PC-3 (cell line): ENCODE measurements at places on chromosomes 16 and 17.
A peak's percentile ranks its signal among the peaks of the same experiment; 100 is the strongest.

GRCh38 chr16:50657241-50657640, 23.9 kb downstream of the SNX20 start:
- DNase-seq: no peak
- no peaks in the 10 kb centered on the region for H3K4me1 ChIP-seq
- no peaks in the 10 kb centered on the region for H3K27me3 ChIP-seq
- H3K36me3 ChIP-seq: no peaks in the 10 kb centered on the region
- no peak overlapping the region for H3K27ac ChIP-seq
- no peak overlapping the region for H3K4me3 ChIP-seq

DNA sequence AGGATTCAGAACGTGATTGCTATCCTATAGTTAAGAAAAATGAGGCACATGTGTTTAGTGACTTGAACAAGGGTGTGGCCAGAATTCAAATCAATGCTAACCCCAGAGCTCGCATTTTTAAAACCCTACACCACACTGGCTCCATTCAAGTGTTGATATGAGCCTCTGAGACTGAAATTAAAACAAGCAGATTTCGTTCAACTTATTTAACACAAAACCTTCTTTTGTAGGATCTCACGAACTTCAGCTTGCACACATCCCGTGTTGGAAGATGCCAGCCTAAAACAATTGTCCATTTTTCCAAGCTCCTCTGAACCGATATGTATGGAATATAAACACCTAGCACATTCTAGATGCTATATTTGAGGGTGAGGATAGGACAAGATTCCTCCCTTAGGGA, 231.0 kb upstream of the IRX5 start:
- no peak for DNase-seq
- 0 out of 2 replicates have a peak, but pooled peaks cover 2% of the 10 kb centered on the region for H3K27me3 ChIP-seq
- no peak overlapping the region for H3K4me3 ChIP-seq
- H3K4me1 ChIP-seq: no peaks in the 10 kb centered on the region
- no peaks in the 10 kb centered on the region for H3K36me3 ChIP-seq
- H3K27ac ChIP-seq: no peak overlapping the region

DNA sequence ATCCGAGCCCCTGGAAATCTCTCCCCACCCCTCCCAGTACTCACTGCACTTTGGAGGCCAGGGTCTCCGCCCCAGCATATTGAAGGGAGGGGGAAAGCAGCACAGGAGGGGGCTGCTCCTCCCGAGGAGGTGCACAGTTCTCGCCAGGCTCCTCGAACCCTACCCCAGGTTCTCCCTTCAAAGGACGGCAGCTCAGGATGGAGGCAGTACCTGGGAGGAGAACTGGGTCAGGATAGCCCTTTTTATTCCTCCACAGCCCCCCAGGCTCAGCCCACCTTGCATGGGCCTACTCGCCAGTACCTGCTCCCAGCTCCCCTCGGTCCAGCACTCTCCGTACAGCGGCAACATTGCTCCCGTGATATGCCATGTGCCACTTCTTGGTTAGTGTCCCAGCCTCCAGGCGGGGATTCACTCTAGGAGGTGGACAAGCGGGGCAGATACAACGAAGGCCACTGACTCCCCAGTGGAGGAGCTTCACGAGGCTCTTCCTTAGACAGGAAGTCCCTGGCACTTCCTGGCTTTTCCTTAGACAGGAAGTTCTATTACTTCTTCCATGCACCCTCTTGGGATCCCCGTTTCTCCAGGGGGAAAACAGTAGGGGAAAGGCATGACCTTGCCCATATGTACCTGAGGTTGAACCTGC, 2.1 kb upstream of the GPS2 start:
- H3K4me1 ChIP-seq: peaks cover 6% of the 10 kb centered on the region; the same call in 1 of the 2 replicates
- H3K27me3 ChIP-seq: no peaks in the 10 kb centered on the region
- DNase-seq: no peak
- peaks cover 6% of the 10 kb centered on the region for H3K36me3 ChIP-seq
- no peak overlapping the region for H3K27ac ChIP-seq

DNA sequence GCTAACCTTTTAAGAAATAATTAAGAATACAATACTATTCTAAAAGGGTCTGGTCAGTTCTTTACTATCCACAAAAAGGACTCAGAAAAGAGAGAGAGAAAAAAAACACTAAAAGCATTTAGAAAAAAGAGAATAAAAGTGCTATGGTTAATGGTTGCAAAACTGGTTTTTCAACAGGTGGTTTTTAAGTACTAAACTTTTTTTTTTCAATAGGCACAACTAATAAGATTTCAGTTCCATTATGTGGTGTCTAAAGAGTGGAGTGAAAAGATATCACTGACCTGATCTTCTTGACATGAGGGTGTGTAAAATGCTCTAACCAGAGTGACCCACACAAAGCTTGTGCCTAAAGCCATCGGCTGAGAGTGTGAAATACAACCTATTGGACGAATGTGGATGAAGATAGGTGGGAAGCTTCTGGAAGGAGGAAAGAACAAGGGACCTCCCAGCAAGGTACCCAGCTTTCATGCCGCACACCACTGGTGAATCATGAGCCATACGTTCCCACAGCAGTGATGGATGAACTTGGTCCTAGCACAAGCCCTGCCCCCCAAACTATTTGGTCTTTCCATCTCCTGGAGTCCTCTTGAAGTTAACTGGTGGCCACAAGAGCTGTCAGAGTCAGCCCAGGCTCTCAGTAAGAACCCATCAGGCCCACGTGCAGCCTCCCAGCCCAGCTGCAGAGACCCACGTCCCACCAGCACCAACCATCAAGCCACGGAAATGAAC, 103.0 kb downstream of the ZFHX3 start:
- no peak for DNase-seq
- H3K27me3 ChIP-seq: no peaks in the 10 kb centered on the region
- peaks cover 9% of the 10 kb centered on the region for H3K4me1 ChIP-seq
- no peaks in the 10 kb centered on the region for H3K36me3 ChIP-seq
- H3K4me3 ChIP-seq: no peak overlapping the region

GRCh38 chr17:5210614-5211252, 19.1 kb upstream of the ZNF594 start:
- no peak overlapping the region for H3K4me3 ChIP-seq
- no peak for DNase-seq
- no peaks in the 10 kb centered on the region for H3K4me1 ChIP-seq
- H3K27me3 ChIP-seq: no peaks in the 10 kb centered on the region

DNA sequence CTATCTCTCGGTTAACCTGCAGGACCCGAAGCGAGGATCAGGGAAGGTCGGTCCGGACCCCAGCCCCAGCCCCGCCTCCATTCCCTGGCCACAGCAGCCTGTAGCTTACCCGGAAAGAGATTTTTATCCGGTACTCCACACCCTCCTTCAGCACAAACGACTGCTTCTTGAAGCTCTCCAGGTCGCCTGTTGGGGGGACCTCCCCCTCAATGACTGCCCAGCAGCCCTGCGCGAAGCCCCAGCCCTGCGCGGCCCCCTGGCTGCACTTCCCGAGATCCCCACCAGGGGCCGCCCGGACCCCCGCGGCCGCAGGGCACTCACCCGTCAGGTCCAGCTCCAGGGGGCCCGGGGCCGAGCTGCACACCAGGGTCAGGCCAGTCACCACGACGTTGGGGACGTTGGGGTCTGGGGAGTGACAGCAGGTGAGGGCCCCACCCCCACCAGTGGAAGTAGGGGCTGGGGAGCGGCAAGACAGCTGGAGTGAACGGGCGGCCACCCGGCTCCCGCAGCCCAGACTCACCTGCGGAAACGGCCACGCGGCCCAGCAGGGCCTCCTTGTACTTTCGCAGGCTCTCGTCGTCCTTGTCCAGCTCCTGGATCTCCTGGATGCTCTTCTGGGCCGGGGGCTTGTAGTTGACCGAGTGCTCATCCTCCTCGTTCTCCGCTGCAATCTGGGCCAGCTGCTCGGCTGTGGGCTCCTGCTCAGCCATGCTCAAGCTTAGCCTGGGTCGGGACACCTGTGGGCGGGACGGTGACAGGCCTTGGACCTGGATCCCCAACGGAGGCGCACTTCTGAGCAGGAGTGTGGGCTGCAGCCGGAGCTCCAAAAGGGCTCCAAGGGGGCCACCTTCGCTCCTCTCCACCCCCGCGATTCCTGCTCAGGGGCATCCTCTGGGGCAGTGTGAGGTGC, 1.7 kb downstream of the ARHGDIA start:
- H3K36me3 ChIP-seq: peaks cover 9% of the 10 kb centered on the region; the same call in 1 of the 2 replicates
- H3K27me3 ChIP-seq: no peaks in the 10 kb centered on the region
- peak; percentile 39 for DNase-seq
- H3K4me3 ChIP-seq: peak overlapping the region; percentile 95
- peak overlapping the region; percentile 95 for H3K27ac ChIP-seq
- H3K4me1 ChIP-seq: peaks cover 62% of the 10 kb centered on the region

GRCh38 chr17:50238601-50239280, 35.5 kb upstream of the TMEM92 start:
- no peak overlapping the region for H3K27ac ChIP-seq
- peaks cover 6% of the 10 kb centered on the region; the same call in 1 of the 2 replicates for H3K27me3 ChIP-seq
- H3K4me1 ChIP-seq: peaks cover 12% of the 10 kb centered on the region; the same call in 1 of the 2 replicates
- H3K4me3 ChIP-seq: no peak overlapping the region

- H3K36me3 ChIP-seq: no peaks in the 10 kb centered on the region
- DNase-seq: peak; percentile 10
- H3K27ac ChIP-seq: no peak overlapping the region
- H3K4me1 ChIP-seq: no peaks in the 10 kb centered on the region
Measured at GRCh38 chr17:16661217-16661616, 7.6 kb upstream of the ZNF624 start.

DNA sequence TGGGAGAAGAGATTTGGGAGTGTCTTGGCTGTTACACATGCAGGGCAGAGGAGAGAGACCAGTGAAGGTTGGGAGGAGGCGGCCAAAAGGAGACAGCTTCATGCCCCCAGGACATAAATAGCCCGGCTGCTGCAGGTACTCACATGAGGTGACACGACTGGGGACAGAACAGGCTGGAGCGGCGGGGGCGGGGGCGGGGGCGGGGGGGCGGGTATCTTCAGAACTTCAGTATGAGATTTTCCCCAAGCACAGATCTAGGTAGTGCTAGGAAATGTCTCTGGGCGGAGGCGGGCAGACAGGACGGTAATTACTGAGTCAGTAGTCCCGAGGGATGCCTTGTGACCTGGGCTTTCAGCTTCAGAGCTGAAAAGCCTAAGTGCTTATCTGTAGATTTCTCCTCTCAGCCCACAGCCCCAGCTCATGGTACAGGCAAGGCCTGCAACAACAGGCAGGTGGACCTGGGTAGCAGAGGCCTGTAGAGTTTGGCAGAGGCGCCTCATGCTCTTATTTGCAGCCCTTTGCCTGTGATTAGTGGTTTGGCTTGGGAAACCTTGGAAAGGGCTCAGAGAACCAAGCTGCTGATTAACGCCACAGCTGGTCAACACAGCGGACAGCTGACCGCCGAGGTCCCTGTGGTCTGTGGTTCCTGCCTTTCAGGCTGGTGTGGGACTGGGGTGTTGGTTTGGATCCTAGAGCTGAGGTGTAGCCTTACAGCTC, 24.5 kb downstream of the UNK start:
- no peaks in the 10 kb centered on the region for H3K27me3 ChIP-seq
- no peak overlapping the region for H3K4me3 ChIP-seq
- no peaks in the 10 kb centered on the region for H3K4me1 ChIP-seq

DNA sequence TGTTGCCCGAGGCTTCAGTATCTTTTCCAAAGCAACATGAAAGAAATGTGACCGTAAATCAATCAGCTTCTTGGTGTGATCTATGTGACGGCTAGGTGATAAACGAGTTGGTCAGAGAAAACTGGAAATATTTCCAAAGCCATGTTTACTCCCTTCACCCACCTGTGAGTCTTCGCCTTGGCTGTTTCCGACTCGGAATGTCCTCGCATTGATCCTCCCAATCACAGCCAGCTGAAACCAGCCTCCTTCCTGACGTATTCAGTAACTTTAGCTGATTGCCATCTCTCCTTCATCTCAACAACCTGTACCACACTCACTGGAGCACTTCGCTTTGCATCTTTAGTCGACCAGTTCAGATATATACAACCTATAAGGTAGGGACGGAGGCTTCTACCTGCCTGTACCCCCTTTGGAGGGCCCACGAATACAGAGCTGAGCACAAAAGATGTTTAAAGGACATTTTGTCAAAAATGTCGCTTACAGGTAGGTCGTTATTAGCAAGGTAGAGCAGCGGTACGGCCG, 705 bp downstream of the KRABD2 start:
- H3K27ac ChIP-seq: no peak overlapping the region
- no peaks in the 10 kb centered on the region for H3K27me3 ChIP-seq
- peaks cover 20% of the 10 kb centered on the region for H3K4me1 ChIP-seq
- no peak for DNase-seq
- peaks cover 25% of the 10 kb centered on the region for H3K36me3 ChIP-seq

DNA sequence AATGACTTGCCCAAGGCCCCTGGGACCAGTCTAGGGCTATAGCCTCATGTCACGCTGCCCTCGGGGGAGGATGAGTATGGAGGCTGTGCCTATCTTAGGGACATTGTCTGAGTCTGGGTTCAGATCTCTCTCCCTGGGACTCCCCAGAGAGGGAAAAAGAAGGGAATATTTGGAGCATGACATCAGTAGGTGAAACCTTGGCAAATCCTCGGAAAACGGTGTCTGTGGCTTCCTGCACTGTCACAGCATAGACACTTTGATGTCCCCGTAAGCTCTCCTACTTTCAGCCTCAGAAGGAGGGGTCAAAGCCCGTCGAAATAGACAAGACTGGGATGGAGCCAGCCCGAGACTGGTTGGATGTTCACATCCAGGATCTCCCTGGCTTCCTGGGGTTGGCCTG, 11.3 kb downstream of the MEOX1 start:
- no peaks in the 10 kb centered on the region for H3K36me3 ChIP-seq
- no peak overlapping the region for H3K4me3 ChIP-seq
- H3K27me3 ChIP-seq: no peaks in the 10 kb centered on the region; the same call in 1 of the 2 replicates
- no peaks in the 10 kb centered on the region; the same call in 1 of the 2 replicates for H3K4me1 ChIP-seq
- DNase-seq: no peak

- no peaks in the 10 kb centered on the region for H3K36me3 ChIP-seq
- DNase-seq: peak; percentile 62
- H3K4me3 ChIP-seq: no peak overlapping the region
Measured at GRCh38 chr16:72241930-72242329, 70.0 kb upstream of the PMFBP1 start.

GRCh38 chr17:70107441-70107840, 32.4 kb downstream of the KCNJ16 start:
- no peak overlapping the region for H3K4me3 ChIP-seq
- no peaks in the 10 kb centered on the region for H3K4me1 ChIP-seq
- H3K27ac ChIP-seq: no peak overlapping the region
- no peak for DNase-seq
- no peaks in the 10 kb centered on the region for H3K36me3 ChIP-seq

DNA sequence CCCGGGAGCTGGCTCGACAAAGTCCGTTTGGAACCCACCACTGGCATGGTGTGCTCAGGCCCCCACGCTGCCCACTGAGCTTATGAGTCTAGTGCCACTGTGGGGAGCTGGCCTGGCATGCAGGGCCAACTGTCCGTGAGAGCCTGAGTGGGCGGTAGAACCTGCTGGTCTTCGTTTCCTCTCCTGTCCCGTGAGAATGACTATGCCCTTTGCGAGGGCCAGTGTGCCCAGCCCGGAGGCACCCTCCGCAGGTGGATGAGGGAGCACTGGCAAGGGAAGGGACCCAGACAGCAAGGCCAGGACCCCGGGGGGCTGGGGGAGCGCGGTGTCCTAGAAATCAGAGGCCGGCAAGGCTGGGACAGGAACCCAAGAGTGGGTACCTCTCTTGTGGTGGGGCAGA, 3.2 kb downstream of the BAIAP3 start:
- H3K27me3 ChIP-seq: no peaks in the 10 kb centered on the region
- no peak overlapping the region for H3K27ac ChIP-seq
- H3K4me3 ChIP-seq: no peak overlapping the region
- H3K4me1 ChIP-seq: peaks cover 9% of the 10 kb centered on the region; the same call in 1 of the 2 replicates
- no peaks in the 10 kb centered on the region for H3K36me3 ChIP-seq
- DNase-seq: no peak

GRCh38 chr16:8855051-8855786, 13.6 kb downstream of the CARHSP1 start:
- peaks cover 4% of the 10 kb centered on the region; the same call in 1 of the 2 replicates for H3K36me3 ChIP-seq
- H3K27ac ChIP-seq: no peak overlapping the region
- no peak overlapping the region for H3K4me3 ChIP-seq
- peaks cover 8% of the 10 kb centered on the region for H3K4me1 ChIP-seq
- DNase-seq: no peak

GRCh38 chr17:4247971-4248388, 15.8 kb downstream of the ANKFY1 start:
- peak; percentile 62 for DNase-seq
- no peaks in the 10 kb centered on the region for H3K27me3 ChIP-seq
- peaks cover 21% of the 10 kb centered on the region for H3K4me1 ChIP-seq
- H3K4me3 ChIP-seq: peak overlapping the region; percentile 24; the same call in 1 of the 2 replicates
